Stimulated activated CD8-positive, alpha-beta memory T cell treated with anti-CD3 and anti-CD28 coated beads, Interleukin-2, amount 100 ng/mL, for 48 hours (primary cell): ENCODE measurements at places on chromosomes 11 and 22.

GRCh38 chr11:44308923-44309477 is 939 bp downstream of the ALX4 start:
- no peak for DNase-seq

- no peak for DNase-seq
Observed at GRCh38 chr11:132638423-132638822, 893.9 kb downstream of the OPCML start.

DNA sequence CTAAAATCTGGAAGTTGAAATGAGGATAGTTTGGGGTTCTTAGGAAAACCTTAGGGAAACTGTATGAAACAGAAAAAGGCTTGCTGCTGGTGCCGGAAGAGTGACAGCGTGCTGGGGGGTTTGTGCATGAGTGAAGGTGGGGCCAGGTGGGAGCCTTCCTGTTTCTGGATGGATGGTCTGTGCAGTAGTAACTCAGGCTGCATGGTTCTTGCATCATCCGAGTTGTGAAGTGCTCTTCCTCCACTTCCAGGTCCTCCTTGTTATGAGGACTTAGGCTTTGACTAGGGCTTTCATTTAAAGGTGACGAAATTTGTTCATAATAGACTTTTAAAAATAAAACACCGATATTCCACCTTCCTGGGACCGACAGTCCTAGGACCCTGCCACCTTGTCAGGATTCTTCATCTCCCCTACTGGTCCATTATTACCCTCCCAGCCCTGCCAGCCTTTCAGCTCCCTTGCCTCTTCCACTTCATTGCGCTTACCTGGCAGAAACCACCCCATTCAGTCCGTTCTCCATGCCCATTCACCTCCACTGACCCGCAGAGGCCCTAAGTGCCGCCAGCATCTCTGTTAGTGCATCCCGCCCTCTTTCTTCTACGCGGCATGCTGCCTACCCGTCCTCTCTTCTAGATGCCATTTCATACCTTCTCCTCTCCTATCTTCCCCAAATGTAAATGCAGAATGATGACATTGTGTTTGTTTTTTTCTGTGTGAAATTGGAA is 47.3 kb downstream of the PPFIA1 start:
- DNase-seq, result no peak

DNA sequence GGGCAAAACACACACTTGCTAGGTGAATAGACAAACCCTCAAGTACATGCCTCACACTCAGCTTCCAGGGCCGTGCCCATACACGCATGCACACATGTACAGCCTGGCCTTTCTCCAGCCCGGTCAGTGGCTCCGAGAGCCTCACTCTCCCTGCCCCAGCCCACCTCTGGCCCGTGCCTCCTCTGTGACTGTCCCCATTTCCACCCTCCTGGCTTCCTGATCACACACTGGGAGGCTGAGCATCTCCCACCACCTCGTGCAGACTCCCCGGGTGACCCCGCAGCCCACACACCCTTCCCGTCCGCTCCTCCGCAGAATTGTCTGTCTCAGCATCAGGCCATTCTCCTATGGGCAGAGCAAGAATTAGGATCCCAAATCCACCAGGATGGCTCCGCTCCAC is 634.1 kb downstream of the TBC1D22A start:
- DNase-seq, result no peak

- no peak for DNase-seq
Observed at GRCh38 chr22:44561139-44561840, 63.3 kb upstream of the RTL6 start.
